ENCODE measurements at places on chromosomes 12 and 14.

- DNase-seq = no peak
These were observed 55.4 kb downstream of the CCER1 start for GRCh38 chr12:90899456-90900182.

DNA sequence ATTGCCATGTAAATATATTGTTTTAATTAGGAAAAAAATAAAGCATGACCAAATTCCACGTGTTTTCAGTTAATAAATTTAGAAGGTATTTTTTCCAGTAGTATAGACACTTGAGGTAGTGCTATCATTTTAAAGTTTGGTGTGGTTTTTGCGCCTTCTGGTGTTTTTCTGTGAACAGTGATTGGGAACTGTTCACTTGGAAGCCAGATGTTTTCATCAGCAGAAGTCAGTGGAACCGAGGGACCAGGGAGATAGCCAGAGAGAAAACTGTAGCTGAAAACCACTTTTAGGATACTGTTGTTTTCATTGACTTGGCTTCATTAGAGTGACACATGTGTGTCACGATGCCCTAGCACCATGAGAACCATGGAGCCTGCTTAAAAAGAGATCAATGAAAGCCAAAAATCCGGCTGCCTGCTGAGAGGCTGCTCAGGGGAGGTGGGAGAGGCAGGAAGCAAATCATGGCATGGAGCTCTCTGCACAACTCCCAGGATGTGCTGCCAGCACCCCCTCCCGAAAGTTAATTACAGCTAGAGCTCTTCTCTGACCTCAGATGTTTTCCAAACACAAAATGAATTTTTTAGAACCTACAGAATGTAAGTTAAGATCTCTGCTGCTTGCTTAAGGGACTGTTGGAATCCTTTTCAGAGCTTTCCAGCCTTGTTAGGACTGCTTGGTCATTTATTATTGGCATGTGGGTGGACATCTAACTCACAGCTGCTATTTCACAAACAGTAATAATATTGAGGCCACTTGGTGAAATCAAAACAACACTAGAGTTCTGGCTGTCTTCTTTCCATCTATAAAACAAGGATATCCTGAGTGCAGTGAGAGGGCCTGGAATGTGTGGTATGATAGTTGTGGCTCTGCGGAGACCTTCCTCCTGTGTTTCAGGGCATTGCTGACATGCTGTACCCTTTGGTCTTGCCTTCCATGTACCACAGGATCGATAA, 192.3 kb downstream of the ANO4 start:
- no peak for DNase-seq

- no peak for DNase-seq
These were observed 328.1 kb downstream of the ALG10 start for GRCh38 chr12:34350092-34351041.

DNA sequence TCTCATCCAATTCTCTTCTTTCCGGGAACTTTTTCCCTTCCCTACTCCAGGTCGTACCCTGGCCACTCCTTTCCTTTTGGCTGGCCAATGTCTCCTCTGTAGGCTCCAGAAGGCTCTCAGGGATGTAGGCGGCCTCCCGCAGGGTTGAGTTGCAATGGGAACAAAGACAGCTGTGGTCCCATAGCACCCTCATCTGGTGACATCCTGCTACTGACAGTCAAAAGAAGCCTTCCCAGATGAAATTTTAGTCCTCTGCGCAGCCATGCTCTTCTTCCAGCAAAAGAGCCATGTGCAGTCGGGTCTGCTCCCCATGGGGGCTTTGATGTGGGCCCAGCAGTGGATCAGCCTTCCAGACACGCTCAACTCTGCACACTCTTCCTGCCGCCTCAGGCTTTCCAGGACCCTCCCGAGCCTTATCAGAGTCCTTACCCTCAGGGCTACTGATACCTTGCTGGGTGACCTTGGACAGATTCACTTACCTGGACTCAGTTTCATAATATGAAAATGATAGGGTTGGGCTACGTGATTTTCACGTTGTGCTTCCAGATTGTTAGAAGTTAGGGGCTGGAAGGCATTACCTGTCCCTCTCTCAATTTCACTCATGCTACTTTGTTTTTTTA, 5.5 kb upstream of the CELA1 start:
- DNase-seq = no peak

- DNase-seq = no peak
These were observed 243.7 kb downstream of the PAX9 start for GRCh38 chr14:36905272-36905888.

DNA sequence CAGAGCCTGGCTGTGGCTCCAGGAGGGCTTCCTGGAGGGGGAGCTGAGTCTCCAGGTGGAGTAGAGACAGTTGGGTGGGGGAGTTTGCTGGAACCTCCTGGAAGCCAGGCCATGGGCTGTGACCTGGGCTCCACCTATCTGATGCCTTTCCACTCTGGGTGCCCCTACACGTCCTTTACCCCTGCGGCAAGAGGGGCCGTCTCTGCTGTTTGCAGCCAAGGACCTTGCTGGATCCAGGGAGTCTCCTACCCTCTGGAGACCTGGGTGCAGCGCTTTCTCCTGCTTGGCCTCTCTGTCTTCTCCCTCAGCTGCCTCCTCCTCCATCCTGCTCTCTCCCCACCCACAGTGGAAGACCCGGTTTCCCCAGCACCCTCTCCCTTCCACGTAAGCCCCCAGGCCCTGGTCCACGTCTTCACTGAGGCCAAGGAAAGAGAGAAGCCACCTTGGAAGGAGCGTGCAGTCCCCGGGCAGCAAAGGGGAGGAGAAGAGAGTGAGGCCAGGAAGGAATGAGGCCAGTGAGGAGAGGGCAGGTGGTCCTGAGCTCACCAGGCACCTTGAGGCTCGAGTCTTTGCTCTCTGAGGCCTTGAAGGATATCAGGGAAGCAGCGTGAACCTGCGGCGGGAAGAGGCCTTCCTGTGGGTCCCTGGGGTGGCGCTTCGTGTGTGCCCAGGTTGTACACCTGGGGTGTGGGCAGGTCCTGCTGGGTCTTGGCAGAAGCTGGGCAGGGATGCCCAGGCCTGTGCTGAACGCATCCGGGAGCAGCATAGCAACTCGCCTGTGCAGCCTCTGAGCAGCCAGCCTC, 294.3 kb upstream of the RTL1 start:
- no peak for DNase-seq

GRCh38 chr14:77290705-77291104, 19.7 kb upstream of the NGB start:
- no peak for DNase-seq

Measured in forelimb muscle (tissue), 1 donor.